ENCODE measurements at places on chromosomes 11 and 22.
A peak's percentile ranks its signal among the peaks of the same experiment; 100 is the strongest.

DNA sequence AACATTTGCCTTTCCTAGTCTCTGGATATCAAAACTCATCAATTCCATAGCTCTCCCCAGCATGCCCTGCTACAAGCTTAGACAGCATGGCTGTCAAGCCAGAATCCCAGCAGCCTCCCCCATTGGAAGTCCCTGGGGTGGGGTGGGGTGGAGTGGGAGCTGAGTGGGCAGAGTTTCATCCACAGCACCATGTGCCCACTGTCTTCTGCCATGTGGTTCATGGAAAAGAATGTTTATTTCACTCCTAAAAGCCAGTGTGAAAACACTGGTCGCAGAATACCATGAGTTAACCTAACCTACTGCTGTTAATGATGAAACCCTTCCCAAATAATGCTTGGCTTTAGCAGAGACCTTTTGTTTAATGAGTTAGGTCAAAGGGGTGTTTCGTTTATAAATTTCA is 80.2 kb upstream of the KIRREL3 start:
- no peak for DNase-seq

- DNase-seq: no peak
These were observed 72.9 kb upstream of the ANO1 start for GRCh38 chr11:70005107-70005818.

- peak; percentile 85 for DNase-seq
These were observed 39.1 kb upstream of the SHISAL1 start for GRCh38 chr22:44351685-44352377.

DNA sequence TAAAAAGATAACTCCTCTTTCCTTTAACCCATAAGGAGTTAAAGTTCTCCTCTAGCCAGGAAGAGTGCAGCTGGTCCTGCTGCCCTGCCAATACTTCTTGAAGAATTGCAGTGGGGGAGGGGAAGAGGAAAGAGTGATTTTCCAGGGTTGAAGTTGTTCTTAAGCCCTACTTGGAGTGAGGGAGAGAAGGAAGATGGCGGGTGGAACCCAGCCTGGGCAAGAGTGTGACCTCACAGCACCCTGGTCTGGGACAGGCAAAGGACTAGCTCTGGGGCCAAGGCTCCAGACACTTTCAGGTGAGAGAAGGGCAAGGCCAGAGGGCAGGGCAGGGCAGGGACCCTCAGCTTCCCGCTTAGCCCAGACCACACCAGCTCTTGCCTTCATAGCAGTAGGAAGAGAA is 6.6 kb downstream of the TNKS1BP1 start:
- DNase-seq: no peak

DNA sequence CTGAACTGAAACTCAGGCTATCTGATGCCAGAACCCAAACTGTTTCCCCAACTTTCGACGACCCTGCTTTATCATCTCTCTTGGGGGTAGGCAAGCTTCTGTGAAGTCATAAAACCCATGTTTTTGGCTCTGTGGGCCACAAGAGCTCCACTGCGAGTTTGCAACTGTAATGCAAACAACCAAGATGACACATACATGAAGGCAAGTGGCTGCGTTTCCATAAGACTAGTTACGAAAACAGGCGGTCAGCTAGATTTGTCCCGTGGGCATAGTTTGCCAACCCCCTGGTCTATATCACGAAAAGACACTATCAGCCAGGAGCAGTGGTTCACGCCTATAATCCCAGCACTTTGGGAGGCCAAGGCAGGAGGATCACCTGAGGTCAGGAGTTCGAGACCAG is 37.5 kb downstream of the TPST2 start:
- no peak for DNase-seq

- no peak for DNase-seq
These were observed 172.7 kb downstream of the EFCAB6 start for GRCh38 chr22:43639228-43639948.

- DNase-seq: no peak
These were observed 10.4 kb upstream of the FXYD2 start for GRCh38 chr11:117834838-117835443.

DNA sequence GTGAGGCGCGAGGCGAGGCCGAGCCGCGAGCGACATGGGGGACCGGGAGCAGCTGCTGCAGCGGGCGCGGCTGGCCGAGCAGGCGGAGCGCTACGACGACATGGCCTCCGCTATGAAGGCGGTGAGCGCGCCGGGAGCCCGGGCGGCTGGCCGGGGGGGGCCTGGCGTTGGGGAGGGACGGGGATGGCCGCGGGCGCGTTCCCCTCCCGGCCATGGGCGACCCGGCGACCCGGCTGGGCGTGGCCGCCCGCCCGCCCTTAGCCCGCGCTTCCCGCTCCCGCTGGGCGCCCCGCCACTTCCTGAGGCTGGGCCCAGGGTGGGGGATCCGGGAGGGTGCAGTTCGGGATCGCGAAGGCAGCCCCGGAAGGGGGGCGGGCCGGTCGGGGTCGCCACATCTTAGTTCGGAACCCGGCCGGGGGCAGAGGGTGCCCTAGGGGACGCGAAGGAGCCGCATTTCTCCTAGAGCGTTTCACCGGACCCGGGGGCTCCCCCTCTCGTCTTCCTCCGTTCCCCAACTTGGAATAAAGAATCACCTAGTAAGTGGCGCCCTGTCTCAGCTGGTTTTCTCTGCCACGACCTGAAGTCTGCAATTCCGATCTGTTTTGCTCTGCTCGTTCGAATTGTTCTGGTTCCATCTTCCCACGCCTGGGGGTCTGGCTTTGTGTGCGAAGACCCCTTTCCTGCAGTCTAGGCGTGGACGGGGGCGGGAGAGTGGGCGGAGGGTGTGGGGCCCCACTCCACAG is 536 bp downstream of the YWHAH start:
- DNase-seq: no peak

DNA sequence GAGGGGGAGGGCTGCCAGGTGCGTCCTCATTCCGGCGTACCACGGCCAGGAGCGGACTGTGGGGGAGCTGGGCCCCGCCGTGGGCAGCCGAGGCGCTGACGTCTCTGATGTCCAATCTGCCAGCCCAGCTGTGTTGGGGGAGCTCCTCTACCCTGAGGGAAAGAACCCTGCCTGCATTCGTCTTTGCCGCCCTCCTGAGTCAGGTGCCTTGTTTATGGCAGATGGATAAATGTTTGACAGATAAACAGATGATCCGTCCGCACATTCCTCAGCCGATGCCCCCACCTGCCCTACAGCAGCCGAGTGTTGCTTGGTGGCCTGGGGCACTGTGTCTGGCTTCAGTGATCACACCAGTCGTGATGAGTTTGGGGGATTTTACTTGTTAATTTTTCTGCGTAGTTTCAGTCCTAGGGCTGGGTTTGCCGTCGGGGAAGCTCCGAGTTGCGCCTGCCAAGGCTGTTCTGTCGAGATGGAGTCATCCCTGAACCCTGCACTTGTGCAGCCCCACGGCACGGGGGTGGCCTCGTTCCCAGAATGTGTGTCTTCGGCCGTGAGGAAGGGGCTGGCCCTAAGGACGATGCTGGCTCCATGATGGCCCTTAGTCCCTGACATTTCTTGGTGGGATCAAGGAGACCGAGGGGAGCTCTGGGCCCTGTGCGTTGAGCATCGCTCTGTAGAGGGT is 1083.9 kb downstream of the BRD1 start:
- DNase-seq: no peak

- no peak for DNase-seq
These were observed 535.9 kb upstream of the FAT3 start for GRCh38 chr11:91688672-91689071.

GRCh38 chr11:115891581-115891980 is 387.4 kb upstream of the CADM1 start:
- no peak for DNase-seq

GRCh38 chr11:96704847-96705246 is 315.0 kb downstream of the JRKL start:
- DNase-seq: no peak

DNA sequence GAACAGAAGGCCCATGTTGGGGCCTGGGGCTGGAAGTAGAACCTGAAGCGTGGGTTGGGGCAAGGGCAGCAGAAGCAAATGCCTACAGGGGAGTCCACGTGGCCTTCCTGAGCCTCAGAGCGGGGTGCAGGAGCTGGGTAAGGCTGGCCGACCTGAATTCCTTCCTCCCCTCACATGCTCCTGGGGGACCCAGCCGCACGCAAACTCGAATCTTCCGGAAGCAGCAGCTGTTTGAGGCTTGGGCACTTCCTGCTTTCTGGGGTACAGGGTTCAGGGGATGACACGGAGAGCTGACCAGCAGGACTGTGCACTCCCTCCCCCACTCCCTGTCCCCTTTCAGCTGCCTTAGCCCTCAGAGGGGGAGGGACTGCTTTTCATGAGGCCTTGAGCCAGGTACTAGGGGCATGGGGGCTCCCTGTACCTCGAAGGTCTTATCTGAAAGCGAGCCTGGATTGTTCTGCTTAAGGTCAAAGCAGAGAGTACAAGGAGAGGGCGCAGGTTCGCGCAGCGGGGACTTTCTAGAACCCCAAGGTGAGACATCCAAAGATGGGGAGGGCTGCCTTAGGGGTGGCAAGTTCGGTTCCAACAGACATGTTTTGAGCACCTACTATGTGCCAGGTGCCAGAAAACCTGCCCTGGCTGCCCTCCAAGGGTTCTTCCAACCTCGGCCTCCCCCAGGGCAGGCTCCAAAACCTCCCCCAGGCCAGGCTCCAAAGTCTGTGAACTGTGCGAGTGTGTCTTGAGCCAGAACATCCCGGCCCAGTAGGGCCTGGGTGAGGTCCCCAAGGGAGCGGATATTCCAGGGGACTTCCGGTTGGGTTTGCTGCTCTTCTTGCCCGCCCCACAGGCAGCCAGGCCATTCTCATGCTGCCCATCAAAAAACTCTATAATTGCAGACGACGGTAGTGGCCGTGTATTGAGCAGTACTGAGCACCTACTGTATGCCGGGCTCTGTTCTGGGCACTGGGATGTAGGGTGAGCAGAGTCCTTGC is 1.7 kb downstream of the NCF4 start:
- no peak for DNase-seq

GRCh38 chr11:129373489-129373953 is 2.1 kb upstream of the BARX2 start:
- DNase-seq: no peak

DNA sequence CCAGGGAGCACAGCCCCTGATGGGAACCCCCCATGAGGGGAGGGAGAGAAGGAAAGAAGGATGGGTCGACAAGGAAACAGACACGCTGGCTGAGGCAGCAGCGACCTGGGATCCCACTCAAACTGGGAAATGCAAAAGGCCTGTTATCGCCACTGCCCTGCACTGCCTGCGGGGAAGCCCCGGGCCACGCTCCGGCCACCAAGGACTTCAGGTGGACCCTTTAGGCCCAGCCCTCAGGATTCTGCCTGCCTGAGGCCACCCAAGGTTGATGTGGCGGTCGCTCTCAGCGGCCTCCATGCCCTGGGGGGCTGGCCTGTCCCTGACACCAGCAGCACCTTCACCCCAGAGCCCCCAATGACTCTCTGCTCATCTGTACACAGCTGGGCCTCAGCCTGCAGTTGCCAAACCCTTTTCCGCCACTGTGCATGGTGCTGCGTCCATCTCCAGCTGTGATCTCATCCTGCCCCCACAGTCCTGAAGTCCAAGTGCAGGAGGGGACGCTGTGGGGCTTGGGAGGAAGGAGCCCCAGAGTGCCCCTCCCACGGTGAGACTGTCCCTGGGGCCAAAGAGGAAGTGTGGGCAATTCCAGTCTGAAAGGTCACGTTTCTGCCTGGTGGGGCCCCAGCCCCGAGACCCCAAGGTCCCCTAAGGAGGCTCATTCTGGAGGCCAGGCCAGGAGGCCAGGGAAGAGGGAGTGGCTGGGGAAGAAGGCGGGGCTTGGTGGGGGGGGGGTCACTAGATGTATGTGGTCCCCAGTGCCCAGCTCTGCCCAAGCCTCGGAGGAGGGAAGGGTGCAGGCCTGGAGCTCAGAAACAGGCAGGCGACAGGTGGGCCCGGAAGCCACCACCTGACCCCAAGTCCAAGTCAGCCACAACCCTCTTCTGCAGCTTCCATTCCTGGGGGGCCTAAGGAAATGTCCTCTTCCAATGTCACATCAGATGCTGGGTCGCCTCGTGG is 31.6 kb downstream of the OSBPL5 start:
- DNase-seq: peak; percentile 32

- no peak for DNase-seq
These were observed 31.3 kb downstream of the LRRC10B start for GRCh38 chr11:61539831-61540357.

GRCh38 chr22:37376643-37377042 is 50.6 kb downstream of the ELFN2 start:
- DNase-seq: no peak

DNA sequence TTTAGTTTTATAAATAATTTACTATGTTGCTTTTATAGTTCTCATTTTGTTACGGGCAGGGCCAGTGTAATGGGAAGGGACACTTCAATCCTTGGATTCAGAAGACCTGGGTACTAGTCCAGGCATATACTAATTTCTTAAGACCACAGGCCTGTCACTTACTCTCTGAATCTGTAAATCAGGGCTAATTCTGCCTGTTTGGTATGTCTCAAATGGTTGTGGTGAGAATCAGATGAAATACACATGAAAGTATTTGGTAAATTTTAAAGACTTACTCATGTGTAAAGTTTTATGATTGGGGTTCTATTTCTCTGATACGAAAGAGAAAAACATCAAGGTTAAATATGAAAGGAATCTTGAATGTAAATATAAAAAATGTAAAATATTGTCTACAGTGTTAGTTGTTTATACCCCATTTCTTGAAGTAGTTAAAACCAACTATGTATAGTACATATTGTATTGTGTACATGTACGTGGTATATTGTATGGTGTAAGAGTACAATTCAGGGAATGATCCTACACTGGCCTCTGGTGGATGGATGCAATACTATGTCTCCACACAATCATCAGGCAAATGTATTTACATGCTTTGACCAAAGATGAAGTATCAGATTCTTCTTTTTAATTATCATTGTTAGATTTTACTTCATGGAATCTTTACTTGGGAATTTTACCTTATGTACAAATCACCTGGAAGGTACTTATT is 24.5 kb upstream of the RAG2 start:
- DNase-seq: no peak

- no peak for DNase-seq
These were observed 745 bp upstream of the ZBTB44 start for GRCh38 chr11:130315354-130315970.

DNA sequence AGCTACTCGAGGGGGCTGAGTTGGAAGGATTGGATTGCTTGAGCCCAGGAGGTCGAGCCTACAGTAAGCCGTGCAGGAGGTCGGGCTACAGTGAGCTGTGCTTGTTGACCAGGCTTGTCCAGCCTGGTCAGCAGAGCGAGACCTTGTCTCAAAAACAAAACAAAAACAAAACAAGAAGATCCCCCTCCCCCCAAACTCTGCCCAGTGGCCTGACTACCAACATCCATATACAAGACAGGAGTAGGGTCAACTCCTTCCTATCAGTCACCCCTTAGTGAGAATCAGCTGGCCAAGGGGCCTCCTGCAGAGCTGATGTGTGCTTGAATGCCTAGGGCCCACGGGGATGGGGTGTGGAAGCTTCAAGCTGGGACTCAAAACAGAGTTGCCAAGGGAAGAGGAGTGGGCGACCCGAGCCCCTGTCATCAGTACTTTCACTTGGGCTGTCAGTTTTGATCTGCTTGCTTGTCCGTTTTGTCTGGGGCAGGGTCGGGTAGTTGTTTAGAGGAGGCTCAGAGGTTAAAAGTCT is 942 bp upstream of the TSPAN18 start:
- no peak for DNase-seq

GRCh38 chr11:23923357-23923756 is 573.5 kb upstream of the LUZP2 start:
- no peak for DNase-seq

All from RWPE2 (cell line).